AG09309 (cell line): ENCODE measurements at places on chromosomes 16 and 17.

DNA sequence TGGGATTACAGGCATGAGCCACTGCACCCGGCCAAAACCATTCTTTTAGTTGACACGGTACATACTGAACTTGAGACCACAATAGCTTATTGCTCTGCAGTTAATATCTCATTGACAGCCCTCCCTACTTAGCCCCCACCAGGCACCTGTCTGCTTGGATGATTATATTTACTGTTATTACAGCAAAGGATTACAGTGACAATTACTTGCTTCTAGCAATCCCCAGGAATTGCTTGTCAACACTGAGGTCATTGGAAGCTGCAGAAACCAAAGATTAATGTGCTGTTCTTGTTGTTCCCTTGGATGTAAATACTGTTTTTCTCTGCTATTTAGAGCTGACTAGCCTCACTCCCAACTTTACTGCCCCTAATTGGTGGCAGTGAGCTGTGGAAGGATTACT is 211.2 kb downstream of the LGALS9B start:
- DNase-seq: no peak

DNA sequence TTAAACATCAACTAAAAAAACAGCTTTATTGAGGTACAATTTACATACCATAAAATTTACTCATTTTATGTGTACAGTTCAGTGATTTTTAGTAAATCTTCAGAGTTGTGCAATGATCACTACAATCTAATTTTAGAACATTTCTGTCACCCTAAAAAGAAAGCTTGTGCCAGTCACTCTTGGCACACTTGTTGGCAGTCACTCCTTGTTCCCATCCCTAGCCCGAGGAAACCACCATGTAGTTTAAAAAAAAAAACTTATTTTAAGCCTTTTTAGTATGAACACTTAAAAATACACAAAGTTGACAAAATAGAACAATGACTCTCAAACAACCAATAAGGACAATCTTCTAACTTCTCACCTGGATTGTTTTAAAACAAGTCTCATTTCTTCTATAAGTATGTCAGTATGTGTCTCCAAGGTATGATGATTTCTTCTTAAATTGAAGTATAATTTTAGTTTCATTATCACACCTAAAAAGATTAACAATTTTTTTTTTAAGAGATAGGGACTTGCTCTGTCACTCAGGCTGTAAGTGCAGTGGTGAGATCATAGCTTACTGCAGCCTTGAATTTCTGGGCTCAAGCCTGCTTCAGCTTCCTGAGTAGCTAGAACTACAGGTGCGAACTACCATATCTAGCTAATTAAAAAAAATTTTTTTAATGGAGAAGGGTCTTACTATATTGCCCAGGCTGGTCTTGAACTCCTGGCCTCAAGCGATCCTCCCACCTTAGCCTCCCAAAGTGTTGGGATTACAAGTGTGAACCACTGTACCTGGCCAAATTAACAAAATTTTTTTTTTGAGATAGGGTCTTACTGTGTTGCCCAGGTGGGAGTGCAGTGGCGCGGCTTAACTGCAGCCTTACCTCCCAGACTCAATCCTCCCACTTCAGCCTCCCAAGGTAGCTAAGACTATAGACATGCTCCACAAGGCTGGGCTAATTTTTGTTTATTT is 53.2 kb downstream of the PPM1E start:
- no peak for DNase-seq

DNA sequence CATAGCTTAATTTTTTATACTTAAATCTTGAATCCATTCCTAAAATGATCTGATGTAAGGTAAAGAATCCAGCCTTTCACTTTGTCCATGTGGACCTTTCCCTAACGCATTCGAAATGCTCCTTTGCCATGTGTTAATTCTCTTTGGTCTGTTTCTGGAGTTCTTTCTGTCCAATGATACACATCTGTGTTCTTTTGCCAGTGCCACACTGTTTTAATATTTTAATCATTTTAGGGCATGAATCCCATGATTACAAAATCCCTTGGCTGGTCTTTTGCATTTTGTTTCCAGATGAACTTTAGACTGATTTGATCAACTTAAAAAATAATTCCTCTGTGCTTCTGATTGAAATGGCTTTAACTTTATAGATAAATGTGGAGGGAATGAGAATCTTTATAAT is 74.1 kb downstream of the NTN1 start:
- DNase-seq: no peak

- DNase-seq: no peak
Observed at GRCh38 chr16:15913046-15913698, 24.8 kb upstream of the CEP20 start.

DNA sequence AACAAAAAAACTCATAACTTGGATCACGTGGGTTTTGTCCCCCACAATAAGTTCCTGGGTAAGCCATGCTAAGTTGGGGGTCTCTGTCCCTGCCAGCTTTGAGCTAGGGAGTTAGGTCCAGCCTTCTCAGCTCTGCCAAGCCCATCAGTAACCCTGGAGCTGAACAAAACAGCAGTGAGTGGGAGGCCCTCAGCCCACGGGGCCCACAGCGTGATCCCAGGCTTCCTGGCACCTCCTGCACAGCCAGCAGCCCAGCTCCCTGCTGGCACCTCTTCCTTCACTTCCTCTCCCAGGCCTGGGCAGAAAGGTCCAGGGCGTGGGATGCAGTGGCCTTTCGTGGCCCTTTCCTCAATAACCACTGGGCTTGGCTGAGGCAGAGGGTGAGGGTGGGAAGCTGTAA is 35.5 kb upstream of the CDC42EP4 start:
- DNase-seq: no peak

DNA sequence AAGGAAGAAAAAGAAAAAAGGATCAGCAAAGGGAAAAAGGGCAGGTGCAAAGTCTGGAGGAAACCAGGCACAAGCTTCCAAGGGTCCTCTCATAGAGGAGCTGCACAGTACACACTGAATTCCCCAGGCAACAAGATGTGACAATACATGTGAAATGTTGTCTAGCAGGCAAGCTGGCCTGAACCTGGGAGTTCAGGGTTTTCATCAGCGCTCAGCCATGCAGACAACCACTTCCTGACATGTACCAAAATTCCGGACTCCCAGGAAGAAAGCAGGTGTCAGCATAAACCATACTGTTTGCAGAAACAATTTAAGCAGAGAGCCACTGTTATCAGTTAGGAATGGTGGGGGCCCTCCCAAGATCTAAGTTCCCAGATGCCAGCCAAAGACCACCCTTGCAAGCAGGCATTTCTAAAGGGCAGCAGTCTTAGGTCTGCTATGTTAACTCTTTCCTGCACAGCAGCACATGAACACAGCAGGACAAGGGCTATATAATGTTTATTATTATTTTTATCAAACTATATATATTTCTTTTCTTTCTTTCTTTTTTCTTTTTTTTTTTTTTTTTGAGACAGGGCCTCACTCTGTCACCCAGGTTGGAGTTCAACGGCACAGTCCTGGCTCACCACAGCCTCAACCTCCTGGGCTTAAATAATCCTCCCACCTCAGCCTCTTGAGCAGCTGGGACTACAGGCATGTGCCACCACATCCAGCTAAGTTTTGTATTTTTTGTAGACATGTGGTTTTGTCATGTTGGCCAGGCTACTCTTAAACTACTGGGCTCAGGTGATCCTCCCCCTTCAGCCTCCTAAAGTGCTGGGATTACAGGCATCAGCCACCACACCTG is 10.1 kb downstream of the TK2 start:
- no peak for DNase-seq
